ENCODE measurements at places on chromosomes 1 and 21.
A peak's percentile ranks its signal among the peaks of the same experiment; 100 is the strongest.

GRCh38 chr1:178344513-178345091 lies 152.2 kb downstream of the CLEC20A start:
- peak overlapping the region; percentile 15 for H3K27ac ChIP-seq
- H3K4me1 ChIP-seq, result peaks cover 9% of the 10 kb centered on the region
- DNase-seq, result no peak
- H3K27me3 ChIP-seq, result no peaks in the 10 kb centered on the region

DNA sequence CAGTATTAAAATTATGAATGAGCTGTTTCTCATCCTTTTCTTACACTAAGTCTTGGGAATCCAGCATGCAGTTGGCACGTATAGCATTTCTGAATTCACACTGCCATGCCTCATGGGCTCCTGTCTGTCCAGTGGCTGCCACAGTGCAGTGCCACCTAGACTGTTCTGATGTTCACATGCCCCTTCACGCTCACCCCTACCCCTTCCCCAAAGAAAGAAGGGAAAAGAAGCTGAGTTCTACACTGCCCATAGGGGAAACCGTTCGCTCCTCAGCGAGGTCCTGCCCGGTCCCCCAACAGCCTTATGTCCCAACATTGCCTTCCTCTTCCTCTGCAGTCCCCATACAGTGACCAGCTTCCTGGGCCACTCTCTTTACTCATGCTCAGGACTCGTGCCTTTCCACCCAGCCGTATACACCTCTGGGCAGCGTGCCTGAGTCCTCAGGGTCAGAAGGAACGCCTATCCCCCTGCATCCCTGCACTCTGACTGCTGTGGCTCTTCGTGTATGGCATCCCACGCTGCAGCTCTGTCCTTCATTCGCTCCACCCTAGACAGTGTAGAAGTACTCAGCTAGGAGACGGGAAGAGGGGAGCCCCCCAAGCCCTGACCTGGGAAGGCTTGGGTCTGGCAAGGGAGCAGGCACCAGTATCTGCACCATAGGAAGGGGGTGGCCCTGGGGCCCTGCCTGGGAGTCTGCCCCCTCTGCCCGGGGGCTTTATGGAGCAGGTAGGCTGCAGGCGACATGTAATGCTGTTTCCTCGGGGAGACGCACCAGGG lies 24.1 kb upstream of the ARF1 start:
- no peaks in the 10 kb centered on the region for H3K36me3 ChIP-seq
- H3K4me3 ChIP-seq, result no peak overlapping the region
- H3K27ac ChIP-seq, result no peak overlapping the region
- no peak for DNase-seq
- peaks cover 34% of the 10 kb centered on the region for H3K4me1 ChIP-seq

GRCh38 chr1:42774928-42775526 lies 8.0 kb downstream of the C1orf50 start:
- H3K27ac ChIP-seq, result no peak overlapping the region
- no peaks in the 10 kb centered on the region for H3K4me1 ChIP-seq
- no peak for DNase-seq
- H3K36me3 ChIP-seq, result peaks cover 4% of the 10 kb centered on the region

GRCh38 chr1:116020668-116021272 lies 44.5 kb downstream of the SLC22A15 start:
- DNase-seq, result no peak
- no peaks in the 10 kb centered on the region for H3K4me1 ChIP-seq
- no peaks in the 10 kb centered on the region for H3K27me3 ChIP-seq
- no peaks in the 10 kb centered on the region for H3K36me3 ChIP-seq
- H3K27ac ChIP-seq, result no peak overlapping the region
- no peak overlapping the region for H3K4me3 ChIP-seq

- H3K4me1 ChIP-seq, result peaks cover 52% of the 10 kb centered on the region
- H3K36me3 ChIP-seq, result no peaks in the 10 kb centered on the region
- H3K27ac ChIP-seq, result peak overlapping the region; percentile 90
- no peak for DNase-seq
- H3K4me3 ChIP-seq, result peak overlapping the region; percentile 79
Measured at GRCh38 chr1:6490181-6491080, 1.0 kb downstream of the PLEKHG5 start.

DNA sequence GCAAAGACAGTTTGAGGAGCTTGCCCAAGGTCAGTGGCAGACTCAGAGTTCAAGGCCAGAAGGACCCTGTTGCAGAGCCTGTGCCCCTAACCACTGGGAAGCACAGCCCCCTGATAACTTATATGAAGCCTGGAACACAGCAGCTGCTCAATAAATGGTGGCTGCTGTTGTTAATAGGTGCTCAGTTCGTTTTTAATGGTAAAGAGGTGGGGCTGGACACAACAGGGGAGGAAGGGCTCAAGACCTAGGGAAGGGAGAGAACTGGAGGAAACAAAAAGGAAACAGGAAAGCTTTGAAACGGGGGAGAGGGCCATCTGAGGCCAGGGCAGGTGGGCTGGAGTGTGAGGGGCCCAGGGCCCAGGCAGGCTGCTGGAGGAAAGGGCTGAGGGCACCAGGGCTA lies 125.4 kb downstream of the LACTBL1 start:
- H3K27ac ChIP-seq, result no peak overlapping the region
- H3K4me3 ChIP-seq, result no peak overlapping the region
- no peaks in the 10 kb centered on the region for H3K27me3 ChIP-seq

DNA sequence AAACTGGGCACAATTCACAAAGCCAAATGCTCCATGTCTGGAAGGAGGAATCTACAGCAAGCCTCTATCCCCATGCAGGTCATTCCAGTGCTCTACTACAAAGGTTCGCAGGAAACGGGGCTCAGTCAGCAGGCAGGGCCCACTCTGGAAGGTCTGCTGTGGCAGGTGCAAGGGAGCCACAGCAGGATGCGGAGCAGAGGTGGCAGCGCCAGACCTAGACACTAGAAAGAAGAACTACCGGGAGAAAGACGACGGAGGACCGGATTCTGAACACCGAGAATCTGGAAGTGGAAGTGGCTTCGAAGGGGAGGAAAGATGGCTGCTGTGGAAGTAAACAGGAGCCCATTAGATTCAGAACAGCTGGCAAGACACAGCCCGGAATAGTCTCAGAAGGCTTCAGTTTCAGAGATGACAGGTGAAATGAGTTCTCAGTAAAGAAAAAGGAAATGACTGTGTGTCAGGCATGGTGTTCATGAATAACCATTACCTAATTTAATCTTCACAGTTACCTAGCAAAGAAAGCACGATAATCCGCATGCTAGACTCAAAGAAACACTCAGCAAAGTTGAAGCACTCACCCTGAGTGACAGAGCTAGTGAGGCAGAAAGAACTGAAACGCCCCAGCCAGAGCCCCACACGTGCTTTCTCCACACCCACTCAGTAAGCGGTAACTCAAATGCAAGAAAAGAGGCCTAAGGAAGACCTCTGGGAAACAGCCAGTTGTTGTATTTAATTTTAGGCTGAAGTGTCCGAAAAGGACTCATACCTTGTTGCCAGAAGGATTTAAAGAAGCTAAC lies 21.4 kb downstream of the SETD4 start:
- peak overlapping the region; percentile 18 for H3K27ac ChIP-seq
- no peak for DNase-seq
- no peaks in the 10 kb centered on the region for H3K27me3 ChIP-seq
- H3K4me1 ChIP-seq, result no peaks in the 10 kb centered on the region
- no peak overlapping the region for H3K4me3 ChIP-seq
- peaks cover 23% of the 10 kb centered on the region for H3K36me3 ChIP-seq

DNA sequence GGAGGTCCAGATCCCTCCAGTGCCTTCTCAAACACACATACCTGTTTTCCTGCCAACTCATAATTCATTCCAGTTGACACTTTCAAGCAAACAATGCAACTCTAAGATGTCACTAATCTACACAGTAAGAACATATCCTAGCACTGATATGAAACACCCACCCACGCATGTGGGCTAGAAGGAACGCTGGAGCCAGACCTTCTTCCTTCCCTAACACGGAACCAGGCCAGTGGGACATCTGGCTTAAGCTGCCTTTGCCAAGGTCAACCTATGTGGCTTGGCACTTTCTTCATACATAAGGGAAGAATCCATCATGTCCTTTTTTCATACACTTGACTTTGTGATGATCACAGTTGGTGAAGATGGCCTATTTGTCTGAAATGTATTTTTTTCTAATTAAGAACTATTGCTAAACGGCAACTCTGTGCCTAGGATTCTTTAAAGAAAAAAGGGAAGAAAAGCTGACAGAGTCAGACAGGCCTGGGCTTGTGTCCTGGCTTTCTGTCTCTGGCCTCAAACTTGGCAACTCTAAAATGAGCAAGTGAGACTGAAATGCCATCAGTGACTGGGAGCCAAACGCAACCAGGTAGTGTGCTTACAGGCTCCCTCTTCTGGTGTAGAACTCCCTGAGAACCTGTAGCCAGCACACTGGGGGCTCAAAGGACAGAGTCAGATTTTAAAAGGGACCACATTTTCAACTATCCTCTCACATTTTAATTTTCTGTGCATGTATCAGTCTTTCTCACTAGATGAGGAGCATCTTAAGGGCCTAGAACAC lies 92.6 kb upstream of the BEND5 start:
- DNase-seq, result no peak
- no peak overlapping the region for H3K4me3 ChIP-seq
- no peaks in the 10 kb centered on the region for H3K27me3 ChIP-seq
- peak overlapping the region; percentile 42 for H3K27ac ChIP-seq

DNA sequence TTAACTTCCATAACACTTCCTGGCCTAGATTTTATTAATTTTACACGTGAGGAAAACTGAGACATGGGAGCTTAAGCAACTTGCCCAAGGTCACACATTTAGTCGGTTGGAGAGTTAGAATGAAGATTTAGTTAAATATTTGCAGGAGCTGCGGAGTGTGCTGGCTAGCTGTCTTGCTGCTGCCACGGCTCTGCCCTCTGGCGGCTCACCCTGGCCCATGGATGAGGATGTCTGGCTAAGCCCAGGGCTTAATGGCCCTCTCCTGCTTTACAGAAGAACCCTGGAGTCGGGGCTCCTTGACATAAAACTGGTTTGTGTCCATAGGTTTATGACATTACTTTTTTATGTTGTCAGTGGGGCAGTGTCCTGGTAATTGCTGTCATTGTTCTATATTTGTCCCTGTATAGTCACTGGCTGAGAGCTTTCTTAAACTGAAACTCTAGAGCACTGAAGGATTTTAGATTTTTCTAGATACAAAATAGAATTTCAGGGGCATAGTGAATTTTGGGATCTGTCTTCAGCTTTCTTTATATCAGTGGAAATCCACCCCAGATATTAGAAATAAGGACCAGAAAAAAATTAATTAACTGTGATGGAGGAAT lies 88.9 kb upstream of the WLS start:
- no peaks in the 10 kb centered on the region for H3K27me3 ChIP-seq
- no peak overlapping the region for H3K4me3 ChIP-seq
- no peaks in the 10 kb centered on the region for H3K36me3 ChIP-seq
- H3K4me1 ChIP-seq, result no peaks in the 10 kb centered on the region

- no peak overlapping the region for H3K4me3 ChIP-seq
- no peaks in the 10 kb centered on the region for H3K27me3 ChIP-seq
- no peak for DNase-seq
- H3K27ac ChIP-seq, result no peak overlapping the region
- H3K4me1 ChIP-seq, result no peaks in the 10 kb centered on the region
Measured at GRCh38 chr1:94612525-94613204, 71.1 kb upstream of the F3 start.

GRCh38 chr1:79777481-79778219 lies 771.1 kb upstream of the ADGRL4 start:
- H3K36me3 ChIP-seq, result no peaks in the 10 kb centered on the region
- no peaks in the 10 kb centered on the region for H3K27me3 ChIP-seq
- H3K27ac ChIP-seq, result no peak overlapping the region
- H3K4me1 ChIP-seq, result no peaks in the 10 kb centered on the region
- H3K4me3 ChIP-seq, result no peak overlapping the region
- DNase-seq, result no peak

- DNase-seq, result no peak
- H3K27ac ChIP-seq, result no peak overlapping the region
- no peaks in the 10 kb centered on the region for H3K36me3 ChIP-seq
- H3K4me1 ChIP-seq, result no peaks in the 10 kb centered on the region
- no peaks in the 10 kb centered on the region for H3K27me3 ChIP-seq
Measured at GRCh38 chr1:20210736-20211460, 24.6 kb upstream of the PLA2G2C start.

DNA sequence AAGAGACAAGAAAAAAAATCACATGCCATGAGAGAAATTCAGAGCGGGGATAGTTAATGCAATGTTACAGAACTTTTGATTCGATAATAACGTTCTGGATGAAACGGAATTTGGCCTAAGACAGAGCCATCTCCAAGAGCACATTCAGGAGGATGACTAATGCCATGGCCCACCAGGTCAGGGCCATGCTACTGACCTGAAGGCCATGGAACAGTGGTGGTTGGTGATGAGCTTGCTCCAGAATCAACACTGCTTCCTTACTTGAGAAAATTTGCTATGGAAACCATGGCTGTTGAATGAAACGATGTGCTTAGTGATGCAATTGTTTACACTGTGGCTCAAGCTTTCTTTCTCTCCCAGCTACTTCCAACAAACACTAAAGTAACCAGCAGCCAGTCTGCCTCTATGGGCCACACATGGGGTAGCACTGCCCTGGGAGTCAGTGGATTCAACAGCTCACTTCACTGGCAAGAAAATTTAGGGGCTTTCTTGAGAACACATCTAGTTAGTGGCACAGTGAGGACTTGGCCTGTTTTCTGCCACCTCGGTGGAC lies 299.1 kb downstream of the PCP4 start:
- no peaks in the 10 kb centered on the region for H3K36me3 ChIP-seq
- no peak overlapping the region for H3K27ac ChIP-seq
- no peaks in the 10 kb centered on the region for H3K4me1 ChIP-seq
- H3K27me3 ChIP-seq, result no peaks in the 10 kb centered on the region
- H3K4me3 ChIP-seq, result no peak overlapping the region

GRCh38 chr1:221084681-221085080 lies 205.4 kb downstream of the HLX start:
- H3K4me1 ChIP-seq, result peaks cover 13% of the 10 kb centered on the region
- no peaks in the 10 kb centered on the region for H3K36me3 ChIP-seq
- no peaks in the 10 kb centered on the region for H3K27me3 ChIP-seq
- no peak for DNase-seq
- no peak overlapping the region for H3K4me3 ChIP-seq

DNA sequence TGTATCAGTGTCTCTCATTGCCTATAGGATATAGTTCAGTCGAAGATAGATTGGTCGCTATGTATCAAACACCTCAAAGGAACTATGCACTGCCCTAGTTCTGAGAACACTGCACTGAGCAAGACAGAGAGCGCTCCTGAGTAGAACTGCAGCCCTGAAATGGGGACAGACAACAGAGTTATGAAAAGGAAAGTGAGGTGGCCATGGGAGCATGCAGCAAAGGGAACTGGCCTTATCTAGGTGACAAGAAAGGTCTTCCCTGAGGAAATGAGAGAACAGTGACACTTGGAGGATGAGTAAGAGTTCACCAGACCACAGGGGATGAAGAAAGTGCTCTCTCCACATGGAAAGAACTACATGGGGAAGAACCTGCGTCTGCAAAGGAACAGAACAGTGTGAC lies 7.5 kb upstream of the G0S2 start:
- peaks cover under 1% of the 10 kb centered on the region for H3K4me1 ChIP-seq

GRCh38 chr1:204345941-204346645 lies 13.6 kb downstream of the PLEKHA6 start:
- H3K27me3 ChIP-seq, result no peaks in the 10 kb centered on the region
- H3K27ac ChIP-seq, result no peak overlapping the region
- DNase-seq, result no peak
- H3K4me1 ChIP-seq, result peaks cover 4% of the 10 kb centered on the region
- no peaks in the 10 kb centered on the region for H3K36me3 ChIP-seq
- H3K4me3 ChIP-seq, result no peak overlapping the region
